ENCODE measurements at places on chromosomes 5 and 9.

DNA sequence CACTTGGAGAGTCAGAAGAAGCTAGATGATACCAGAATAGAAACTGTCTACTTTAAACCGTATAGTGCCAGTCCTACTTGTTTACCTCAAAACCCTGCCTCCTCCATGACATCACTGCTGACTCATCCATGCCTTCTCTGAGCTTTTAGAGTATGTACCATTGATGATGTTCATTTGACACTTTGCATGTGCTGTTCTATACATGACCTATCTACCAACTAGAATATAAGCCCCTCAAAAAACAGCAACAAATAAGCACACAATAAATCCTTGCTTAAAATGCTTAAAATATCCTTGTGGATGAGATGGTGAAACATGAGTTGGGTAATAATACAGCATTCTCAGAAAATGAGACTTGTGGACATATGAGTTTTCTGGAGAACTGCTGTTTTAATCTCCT is 2.6 kb downstream of the CTNNAL1 start:
- peak; percentile 48 for DNase-seq

DNA sequence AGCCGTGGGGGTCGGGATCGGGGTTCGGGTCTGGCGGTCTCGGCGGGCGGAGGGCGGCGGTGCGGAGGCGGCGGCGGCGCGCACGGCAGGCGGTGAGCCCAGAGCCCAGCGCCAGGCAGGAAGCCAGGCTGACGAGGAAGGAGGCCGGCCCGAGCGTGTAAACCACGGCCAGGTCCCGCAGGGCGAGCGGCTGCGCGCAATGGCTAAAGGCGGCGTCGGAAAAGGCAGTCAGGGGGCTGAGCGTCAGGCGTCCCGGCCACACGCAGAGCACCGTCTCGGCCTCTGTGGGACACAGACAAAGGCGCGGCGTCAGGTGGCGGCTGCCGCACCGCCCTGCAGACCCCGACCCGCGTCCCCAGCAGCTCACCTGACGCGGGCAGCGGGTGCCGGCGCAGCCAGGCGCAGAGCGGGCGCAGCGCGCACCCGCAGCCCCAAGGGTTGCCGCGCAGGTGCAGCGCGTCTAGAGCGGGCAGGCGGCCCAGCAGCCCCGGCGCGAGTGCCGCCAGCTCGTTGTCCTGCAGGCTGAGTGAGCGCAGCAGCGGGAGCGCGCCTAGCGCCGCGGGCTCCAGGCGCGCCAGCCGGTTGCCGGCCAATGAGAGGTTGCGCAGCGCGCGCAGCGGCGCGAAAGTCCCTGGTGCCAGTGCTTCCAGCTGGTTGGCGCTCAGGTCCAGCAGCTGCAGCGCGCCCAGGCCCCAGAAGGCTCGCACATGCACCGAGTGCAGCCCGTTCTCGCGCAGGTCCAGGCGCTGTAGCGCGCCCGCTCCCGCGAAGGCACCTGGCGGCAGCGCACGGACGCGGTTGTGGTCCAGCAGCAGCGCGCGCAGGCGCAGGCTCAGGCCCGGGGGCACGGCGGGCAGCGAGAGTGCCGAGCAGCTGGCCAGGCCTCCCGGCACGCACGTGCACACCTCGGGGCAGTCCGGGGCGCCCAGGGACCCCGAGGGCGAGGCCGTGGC is 671 bp downstream of the LRRC26 start:
- DNase-seq: no peak

GRCh38 chr5:57751710-57752109 is 269.1 kb upstream of the ACTBL2 start:
- no peak for DNase-seq

DNA sequence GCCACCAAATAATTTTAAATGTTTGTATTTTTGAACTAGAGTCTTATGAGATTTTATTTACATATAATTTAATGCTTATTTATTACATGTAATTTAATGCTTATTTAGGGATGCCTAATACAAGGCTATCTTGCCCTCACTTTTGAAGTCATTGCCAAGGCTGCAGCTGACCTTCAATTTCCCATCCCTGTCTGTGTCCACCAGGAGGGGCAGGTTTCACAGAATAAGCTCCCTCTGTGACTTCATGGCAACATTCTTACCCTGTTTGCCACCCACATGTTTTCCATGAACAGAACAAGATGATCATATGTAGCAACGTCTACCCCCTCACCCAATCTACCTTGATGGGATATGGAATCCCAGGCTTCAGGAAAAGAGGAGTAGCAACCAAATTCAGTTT is 27.0 kb downstream of the C5 start:
- DNase-seq: no peak

DNA sequence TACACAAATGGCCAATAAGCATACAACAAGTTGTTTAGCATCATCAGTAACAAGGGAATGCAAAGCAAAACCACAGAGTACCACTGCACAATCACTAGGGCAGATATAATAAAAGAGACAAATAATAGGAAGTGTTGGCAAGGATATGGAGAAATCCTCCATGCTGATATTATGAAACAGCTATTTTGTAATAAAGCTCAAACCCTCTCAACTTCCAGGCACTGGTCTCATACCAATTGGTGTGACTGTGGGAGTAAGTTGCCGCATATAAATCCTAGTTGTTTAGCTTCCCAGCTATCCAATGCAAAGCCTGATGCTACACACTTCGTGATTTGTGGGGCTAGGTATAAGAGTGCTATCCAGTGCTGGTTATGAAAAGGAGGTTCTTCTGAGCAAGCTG is 88.6 kb downstream of the SMIM23 start:
- DNase-seq: no peak

DNA sequence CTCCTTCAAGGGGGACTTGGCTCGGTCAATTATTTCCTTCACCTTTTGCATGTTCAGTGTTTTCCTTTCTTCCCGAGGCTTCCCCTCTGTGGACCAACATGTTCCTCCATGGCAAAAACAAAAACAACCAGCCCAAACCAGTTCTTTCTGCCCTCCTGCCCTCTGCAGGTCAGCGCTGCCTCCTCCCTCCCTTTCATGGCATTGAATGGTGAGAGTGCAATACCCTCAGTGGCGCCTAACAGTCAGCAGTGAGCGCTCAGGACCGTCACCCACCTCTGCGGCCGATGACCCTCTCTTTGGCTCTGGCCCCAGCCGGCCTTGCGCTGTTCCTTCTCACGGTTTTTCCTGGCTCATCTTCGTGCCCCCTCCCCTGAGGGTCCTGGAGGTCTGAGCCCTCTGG is 34.4 kb upstream of the GNE start:
- no peak for DNase-seq

- DNase-seq: no peak
Observed at GRCh38 chr9:37191403-37192089, 71.2 kb downstream of the ZCCHC7 start.

DNA sequence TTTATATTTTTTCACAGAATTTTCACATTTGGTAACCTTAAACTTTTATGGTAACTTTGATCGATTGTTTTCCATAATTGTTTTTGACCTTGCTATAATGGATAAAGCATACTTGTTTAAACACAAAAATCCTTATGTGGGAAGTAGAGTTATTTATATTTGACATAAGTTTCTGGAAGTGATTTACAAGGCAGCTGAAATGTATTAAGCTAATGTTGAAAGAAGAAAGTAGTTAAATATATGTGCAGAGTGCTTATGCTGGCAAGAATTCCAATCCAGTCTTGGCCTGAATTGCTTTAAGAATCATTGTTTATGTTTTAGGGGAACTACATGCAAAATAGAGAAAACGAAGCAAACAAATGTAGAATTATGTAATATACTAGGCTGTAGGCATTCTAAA is 763.6 kb downstream of the TAF11L14 start:
- no peak for DNase-seq

- no peak for DNase-seq
Observed at GRCh38 chr5:139263536-139263935, 30.0 kb upstream of the MATR3 start.

All from stimulated activated CD4-positive, alpha-beta T cell treated with anti-CD3 and anti-CD28 coated beads, Interleukin-4, amount 100 ng/mL, for 1 hour (primary cell).